ENCODE measurements at places on chromosomes 2 and 18. TPM values are rescaled to one million over a fixed set of nuclear protein-coding genes. Genes with fewer than 3 reads are reported as not detected.

GALR1 gene
- 0.11 TPM for total RNA-seq

DNA sequence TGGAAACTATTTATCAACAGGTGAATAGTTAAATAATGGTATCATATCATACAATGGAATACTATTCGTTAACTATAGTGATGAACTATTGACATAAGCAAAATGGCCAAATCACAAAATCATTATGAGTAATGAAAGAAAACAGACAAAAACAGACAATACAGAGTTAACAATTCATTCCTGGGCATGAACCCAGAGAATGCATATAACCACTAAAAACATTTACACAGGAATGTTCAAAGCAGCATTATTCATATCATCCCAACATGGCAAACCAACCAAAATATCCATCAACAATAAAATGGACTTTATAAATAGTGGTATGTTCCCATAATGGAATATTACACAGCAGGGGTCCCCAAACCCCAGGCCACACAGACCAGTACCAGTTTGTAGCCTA is 131.2 kb upstream of the CYP1B1 start:
- no peak for DNase-seq

DNA sequence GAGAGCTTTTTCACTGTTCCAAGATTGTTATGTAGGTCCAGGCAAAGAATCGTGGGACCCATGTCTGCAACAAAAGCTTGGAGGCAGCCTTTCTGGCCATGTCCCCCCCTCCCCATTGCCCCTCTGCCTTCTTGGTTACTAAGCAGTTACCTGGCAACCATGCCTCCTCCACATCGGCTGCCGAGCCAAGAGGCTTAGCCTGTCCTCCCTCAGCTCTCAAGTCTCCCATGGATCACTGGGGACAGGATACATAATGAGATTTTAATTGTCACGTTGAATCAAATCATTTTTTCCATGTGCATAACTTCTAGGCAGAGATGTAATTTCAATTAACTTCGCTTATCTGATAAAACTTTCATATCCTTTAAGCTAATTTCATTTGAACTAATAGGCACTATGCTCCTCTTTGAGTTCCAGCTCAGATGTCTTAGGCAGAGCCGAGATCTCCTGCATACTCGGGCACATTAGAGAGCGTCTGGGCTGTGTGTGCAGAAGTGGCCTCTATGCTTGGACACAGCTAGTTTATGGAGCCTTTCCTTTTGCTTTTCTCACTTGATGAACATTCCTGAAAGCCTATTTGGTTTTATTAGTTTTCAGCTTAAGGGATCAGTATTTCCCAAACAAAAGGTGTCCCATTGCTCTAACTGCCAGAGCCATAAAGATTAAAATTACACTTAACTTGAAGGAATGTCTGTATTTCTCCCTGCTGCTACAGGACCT is 80.7 kb downstream of the LYPD1 start:
- no peak for DNase-seq

GRCh38 chr2:73072129-73072395 is 550 bp upstream of the SFXN5 start:
- DNase-seq: peak; percentile 53

- no peak for DNase-seq
These were observed 1076.7 kb upstream of the PIK3C3 start for GRCh38 chr18:40878371-40878770.

GRCh38 chr2:241560883-241561474 is 2.4 kb downstream of the BOK start:
- DNase-seq: no peak

GRCh38 chr2:177161741-177162460 is 50.7 kb upstream of the HNRNPA3 start:
- DNase-seq: no peak

DNA sequence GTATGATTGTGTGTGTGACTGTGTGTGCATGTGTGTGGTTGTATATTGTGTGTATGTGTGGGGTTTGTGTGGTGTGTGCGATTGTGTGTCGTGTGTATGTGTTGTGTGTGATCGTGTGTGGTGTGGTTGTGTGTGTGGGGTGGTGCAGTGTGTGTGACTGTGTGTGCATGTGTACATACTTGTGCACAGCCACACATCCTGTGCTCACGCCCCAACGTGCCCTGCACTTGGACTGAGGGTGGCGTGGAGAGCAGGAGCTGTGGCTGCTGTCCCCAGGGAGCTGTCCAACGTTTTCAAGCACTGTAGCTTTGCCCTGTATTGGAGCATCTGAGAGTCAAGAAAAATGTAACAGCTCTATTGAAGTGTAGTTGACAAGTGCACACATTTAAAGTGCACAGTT is 243.2 kb upstream of the HDAC4 start:
- DNase-seq: no peak

Data from left colon (tissue), 2 donors.